Stimulated activated CD4-positive, alpha-beta T cell treated with anti-CD3 and anti-CD28 coated beads, Interleukin-15, amount 100 ng/mL, for 1 hour (primary cell): ENCODE measurements at places on chromosomes 11 and 22.

GRCh38 chr22:24355574-24355973, 71.8 kb upstream of the ADORA2A start:
- DNase-seq: no peak

DNA sequence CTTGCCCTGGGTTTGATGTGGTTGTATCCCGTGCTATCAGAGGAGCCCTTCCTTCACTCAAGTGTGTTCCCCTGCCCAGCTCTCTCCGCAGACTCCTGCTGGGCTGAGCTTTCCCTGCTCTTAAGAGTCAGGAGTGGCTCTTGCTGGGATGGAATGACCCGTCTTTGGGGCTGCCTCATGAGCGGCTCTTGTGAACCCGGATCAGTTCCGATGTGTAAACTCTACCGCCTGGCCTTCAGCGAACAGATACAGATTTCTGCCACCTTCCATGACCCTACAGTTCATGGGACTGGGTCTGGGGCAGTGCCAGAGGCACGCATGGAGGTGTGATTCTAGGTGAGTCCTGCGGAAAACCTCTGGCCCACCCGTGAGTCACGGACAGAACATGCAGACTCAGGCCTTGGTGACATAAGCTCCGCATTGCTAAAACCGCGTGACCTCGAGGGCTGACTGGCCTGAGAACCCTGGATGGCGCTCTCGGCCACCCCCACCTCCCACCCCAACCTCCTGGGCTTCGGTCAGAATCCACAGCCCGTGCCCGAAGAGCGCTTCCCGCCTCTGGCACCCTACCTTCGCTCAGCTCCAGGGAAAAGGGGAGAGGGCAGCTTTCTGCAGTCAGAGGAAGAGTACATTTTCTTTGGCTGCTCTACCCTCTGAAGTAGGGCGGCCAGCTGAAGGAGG, 1.3 kb upstream of the ZBTB16 start:
- no peak for DNase-seq

DNA sequence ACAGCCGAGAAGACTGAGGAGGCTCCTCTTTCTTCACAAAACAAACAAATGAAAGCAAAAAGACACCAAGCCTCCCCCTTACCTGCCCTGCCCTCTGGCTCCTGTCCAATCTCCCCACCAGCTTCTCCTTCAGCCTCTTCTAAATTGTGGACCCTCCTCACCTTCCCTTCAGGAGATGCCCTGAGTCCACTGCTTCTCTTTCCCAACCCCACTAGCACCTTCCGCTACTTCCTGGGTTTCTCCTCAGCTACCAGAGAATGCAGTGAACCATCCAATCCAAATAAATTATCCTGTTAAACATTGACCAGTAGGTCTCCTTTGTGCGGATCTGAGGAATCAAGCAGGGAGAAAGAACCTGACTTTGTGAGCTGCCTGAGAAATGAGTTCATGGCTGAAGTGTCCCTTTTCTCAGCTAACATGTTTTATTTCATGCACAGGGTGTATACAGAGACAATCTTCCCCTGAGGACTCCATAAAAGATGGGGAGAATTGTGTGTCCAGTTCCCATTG, 63.2 kb upstream of the VPREB1 start:
- no peak for DNase-seq

DNA sequence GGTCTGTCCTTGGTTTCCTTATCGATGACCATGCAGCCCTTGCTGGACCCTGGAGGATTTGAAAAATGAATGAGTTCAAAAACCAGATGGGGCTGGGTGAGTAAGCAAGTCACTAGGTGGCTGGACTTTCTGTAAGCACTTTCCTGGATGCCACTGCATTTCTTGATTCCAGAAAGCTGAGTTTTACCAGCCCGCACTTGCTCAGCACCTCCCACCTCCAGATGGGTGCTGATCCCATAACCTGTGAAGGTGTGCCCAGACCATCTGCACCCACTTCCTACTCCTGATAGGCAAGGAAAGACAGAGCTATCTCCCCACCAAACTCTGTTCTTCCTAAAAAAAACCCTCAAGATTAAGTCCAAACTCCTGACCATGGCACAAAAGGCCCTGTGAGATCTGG, 21.1 kb downstream of the ASCC2 start:
- DNase-seq: no peak

- no peak for DNase-seq
Observed at GRCh38 chr11:130629039-130629438, 180.6 kb downstream of the ADAMTS15 start.

GRCh38 chr11:44804449-44805437, 78.0 kb downstream of the TSPAN18 start:
- no peak for DNase-seq

GRCh38 chr22:31575190-31575589, 78.9 kb downstream of the SFI1 start:
- no peak for DNase-seq

GRCh38 chr11:34318111-34319037, 39.4 kb downstream of the ABTB2 start:
- no peak for DNase-seq

- no peak for DNase-seq
Observed at GRCh38 chr11:105553025-105553424, 56.8 kb upstream of the GRIA4 start.
